Stimulated activated CD8-positive, alpha-beta memory T cell treated with anti-CD3 and anti-CD28 coated beads, Interleukin-4, amount 100 ng/mL, for 1 hour (primary cell): ENCODE measurements at places on chromosomes 1 and 21.

DNA sequence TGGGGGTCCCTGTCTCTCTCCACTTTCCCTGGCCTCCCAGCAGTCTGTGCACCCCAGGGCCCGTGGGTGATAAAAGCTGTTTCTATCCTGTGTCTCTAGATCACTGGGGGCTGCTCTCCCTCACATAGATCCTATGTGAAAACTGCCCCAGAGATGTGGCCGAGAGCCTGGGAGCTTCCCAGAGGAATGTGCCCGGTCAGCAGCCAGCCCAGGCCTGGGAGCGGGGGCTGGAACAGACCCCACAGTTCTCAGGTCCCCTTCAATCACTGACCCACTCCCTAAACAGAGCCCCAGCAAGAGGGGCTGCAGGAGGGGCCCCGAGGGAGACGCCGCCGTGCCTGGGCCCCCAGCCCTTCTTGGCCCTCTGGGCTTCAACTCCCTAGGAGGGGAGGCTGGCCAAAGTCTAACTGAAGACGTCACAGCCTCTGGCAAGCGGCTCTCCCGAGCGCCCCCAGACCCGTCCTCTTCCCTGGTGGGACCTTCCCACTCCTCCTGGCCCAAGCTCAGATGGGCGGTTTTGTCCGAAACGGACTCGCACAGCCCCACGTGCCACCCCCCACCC lies 403 bp downstream of the MXRA8 start:
- DNase-seq, result no peak

- DNase-seq, result no peak
Observed at GRCh38 chr1:35173909-35174540, 18.9 kb downstream of the SFPQ start.

DNA sequence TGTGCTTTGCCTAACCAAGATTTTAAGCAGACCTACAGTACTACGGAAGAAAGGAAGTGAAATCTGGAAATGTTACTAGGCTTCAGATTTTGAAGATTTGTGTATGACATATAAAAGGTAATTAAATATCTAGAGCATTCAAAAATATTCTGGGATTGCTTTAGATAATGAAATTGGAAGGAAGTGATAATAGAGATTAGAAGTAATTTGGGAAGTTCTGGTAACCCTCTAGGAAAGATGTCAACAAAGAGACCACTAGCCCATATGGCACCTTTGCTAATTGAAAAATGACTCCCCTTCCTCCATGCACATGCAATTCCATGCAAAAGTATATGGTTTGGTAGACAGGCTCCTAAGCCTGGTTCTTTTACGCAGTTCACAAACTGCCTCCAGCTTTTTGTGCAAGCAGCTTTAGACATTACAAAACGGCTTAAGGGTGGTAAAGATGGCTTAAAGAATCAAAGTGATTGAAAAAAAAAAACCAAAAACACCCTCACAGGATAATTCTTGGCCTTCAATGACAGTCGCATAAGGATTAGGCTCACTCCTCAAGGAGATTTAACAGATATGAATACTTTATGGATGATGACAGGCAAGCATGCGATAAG lies 81.8 kb downstream of the LRRC7 start:
- DNase-seq, result no peak

DNA sequence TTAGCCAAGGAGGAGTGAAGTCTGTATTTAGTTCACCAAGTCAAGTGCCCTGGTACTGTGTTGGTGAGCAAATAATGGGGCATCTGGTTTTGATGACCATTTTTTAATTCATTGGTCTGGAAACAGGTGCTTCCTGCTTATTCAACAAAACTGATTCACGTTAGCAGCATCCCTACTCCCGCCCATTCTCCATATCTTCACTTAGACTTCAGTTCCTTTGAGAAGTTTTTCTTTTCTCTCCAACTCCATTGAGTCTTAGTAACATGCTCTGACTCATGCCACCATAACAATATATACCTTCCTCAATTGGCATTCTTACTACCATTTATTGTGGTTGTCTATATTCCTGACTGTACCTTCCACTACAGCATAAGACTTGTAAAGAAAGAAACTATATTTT lies 468.9 kb downstream of the DPYD start:
- DNase-seq, result no peak

GRCh38 chr1:170073893-170074249 lies 624 bp downstream of the KIFAP3 start:
- DNase-seq, result no peak
